Hematopoietic multipotent progenitor cell (in vitro differentiated cells): ENCODE measurements at places on chromosomes 7 and 10. TPM values are rescaled to one million over a fixed set of nuclear protein-coding genes. Genes with fewer than 3 reads are reported as not detected.

The C7orf33 gene
- not detected for total RNA-seq

The TCF7L2 gene
- 6.7 TPM for total RNA-seq

The CYP2E1 gene
- 0.81 TPM for total RNA-seq

The OR2A7 gene
- total RNA-seq = 2.7 TPM
